Aorta (tissue), 5 donors: ENCODE measurements at places on chromosomes 3 and 15. TPM values are rescaled to one million over a fixed set of nuclear protein-coding genes. Genes with fewer than 3 reads are reported as not detected.

Gene CCR1
- total RNA-seq: 21.5 TPM

Gene TRAK1
- 33.5 TPM for total RNA-seq

Gene SNURF
- total RNA-seq: 29.8 TPM

Gene CAPN3
- total RNA-seq: 22.6 TPM

Gene SAMD7
- total RNA-seq: not detected

Gene LINS1
- total RNA-seq: 19.2 TPM

Gene SORD
- total RNA-seq: 6.7 TPM

Gene PARP16
- 6.9 TPM for total RNA-seq

Gene SMAD6
- 92.0 TPM for total RNA-seq

Gene AGBL1
- 0.21 TPM for total RNA-seq

Gene MBD4
- 23.9 TPM for total RNA-seq

Gene GP9
- total RNA-seq: not detected

Gene PLSCR4
- total RNA-seq: 69.7 TPM

Gene PFN2
- total RNA-seq: 127 TPM

Gene KNG1
- total RNA-seq: not detected

Gene SKOR1
- total RNA-seq: 1.3 TPM

Gene TBC1D23
- 44.1 TPM for total RNA-seq

Gene SLC15A2
- 1.4 TPM for total RNA-seq
